ENCODE measurements at places on chromosomes 12 and 14. TPM values are rescaled to one million over a fixed set of nuclear protein-coding genes. Genes with fewer than 3 reads are reported as not detected.

DNA sequence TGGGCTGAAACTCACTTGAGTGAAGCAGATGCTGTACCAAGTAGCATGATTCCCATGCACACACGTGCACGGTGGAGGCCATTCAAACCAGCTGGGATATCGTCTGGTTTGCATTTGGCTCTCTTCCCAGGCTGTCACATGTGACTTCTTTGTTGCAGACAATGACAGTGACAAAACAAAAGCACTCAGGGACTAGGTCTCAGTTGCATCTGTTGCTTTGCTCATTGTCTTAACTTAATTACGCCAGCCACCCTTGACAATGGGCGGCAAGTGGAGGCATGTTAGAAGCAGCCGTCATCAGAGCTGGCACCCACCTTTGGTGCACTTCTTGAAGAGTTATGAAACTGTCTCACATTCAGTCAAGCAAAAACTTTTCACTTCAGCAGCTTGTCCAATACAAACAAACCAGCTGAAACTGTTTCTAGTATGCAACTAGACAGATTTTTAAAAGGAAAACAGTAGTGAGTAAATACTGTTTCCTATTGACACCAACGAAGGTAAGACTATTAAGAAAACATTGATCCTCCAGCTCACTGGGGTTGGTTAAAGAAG is 74.3 kb downstream of the IGF1 start:
- DNase-seq: no peak

RAB35 gene
- total RNA-seq: 68.6 TPM

DNA sequence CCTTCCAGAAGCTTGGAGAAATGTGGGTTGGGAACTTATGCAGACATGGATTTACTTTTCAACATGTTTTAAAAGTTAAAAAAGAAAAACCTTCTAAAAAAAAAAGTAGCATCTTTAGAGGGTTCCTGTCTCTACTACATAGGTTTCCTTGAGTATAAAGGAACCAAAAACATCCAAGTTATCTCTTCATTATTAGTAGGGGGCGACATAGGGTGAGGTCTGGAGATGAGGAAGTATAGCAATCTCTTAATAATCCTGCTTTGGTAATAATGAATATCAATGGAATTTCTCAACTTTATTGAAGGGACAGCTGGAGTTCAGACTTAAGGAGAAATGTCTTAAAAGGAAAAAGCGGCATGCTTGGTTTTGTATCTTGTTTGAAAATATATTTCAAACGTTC is 6.5 kb upstream of the PLXNC1 start:
- no peak for DNase-seq

DNA sequence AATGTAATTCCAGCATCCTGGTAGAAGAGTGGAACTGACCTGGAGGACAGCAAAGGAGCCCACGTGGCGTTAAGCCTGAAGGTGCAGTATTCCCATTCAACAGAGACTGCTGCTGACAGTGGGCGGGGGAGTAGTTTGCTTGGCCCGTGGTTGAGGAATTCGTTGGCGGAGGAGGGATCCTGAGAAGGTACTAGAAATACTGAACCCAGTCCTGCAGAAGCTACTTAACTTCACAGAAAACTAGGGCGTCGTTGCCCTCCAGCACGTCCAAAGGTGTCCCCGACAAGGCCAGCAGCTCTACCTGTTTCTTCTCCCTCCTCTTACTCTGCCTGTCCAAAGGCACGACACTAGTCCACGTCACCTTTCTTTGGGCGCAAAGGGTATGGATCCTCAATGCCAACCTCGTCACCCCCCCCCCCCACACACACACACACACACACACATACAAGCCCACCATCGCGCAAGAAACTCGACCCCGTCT is 303 bp downstream of the PUS7L start:
- DNase-seq: no peak

DNA sequence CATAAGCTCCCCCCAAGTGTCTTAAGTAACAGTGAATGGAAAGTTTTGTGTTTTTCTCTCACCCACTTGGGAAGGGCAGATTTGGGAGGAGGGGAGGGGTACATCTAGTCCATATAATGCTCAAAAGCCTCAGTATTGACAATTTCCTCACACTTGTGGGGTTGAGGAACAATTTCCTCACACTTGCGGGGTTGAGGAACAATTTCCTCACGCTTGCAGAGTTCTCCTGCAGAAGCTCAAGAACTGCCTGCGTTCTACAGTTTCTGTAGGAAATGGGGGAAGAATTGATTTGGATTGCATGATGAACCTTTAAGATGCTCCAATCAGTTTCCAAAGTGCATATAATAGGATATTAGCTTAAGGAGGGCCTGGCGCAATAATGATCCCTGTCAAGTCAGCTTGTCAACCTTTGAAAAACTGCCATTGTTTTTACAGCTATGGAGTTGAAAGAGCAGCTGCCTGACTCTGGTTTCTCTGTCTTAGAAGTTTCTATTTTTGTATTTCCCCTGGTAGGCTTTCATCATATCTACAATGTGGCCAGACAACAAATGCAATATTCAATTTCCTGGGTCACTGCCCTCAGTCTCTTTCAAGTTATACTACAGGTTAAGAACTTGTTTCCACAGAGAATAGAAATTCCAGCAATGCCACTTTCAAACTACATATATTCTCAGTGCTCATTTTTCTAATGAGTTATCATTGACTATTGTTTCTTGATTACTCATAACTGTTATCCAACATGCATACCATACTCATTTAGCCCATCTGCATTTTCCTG is 66.5 kb downstream of the PLEKHG7 start:
- DNase-seq: no peak

PABPN1 gene
- 63.1 TPM for total RNA-seq

All from spleen (tissue), 13 donors.